ENCODE measurements at places on chromosomes 1 and 21.

- DNase-seq, result no peak
- H3K27ac ChIP-seq, result no peak overlapping the region
- H3K4me3 ChIP-seq, result no peak overlapping the region
- H3K27me3 ChIP-seq, result no peaks in the 10 kb centered on the region
Measured at GRCh38 chr1:11422686-11423085, 56.3 kb upstream of the DISP3 start.

- peaks cover 20% of the 10 kb centered on the region for H3K4me1 ChIP-seq
- DNase-seq, result no peak
- no peaks in the 10 kb centered on the region for H3K36me3 ChIP-seq
- H3K27me3 ChIP-seq, result no peaks in the 10 kb centered on the region
Measured at GRCh38 chr1:236417336-236417735, 23.2 kb downstream of the EDARADD start.

GRCh38 chr1:151892190-151892589 is 17.1 kb downstream of the THEM4 start:
- no peak overlapping the region for H3K4me3 ChIP-seq
- no peak for DNase-seq
- no peaks in the 10 kb centered on the region for H3K27me3 ChIP-seq
- H3K36me3 ChIP-seq, result peaks cover 62% of the 10 kb centered on the region

DNA sequence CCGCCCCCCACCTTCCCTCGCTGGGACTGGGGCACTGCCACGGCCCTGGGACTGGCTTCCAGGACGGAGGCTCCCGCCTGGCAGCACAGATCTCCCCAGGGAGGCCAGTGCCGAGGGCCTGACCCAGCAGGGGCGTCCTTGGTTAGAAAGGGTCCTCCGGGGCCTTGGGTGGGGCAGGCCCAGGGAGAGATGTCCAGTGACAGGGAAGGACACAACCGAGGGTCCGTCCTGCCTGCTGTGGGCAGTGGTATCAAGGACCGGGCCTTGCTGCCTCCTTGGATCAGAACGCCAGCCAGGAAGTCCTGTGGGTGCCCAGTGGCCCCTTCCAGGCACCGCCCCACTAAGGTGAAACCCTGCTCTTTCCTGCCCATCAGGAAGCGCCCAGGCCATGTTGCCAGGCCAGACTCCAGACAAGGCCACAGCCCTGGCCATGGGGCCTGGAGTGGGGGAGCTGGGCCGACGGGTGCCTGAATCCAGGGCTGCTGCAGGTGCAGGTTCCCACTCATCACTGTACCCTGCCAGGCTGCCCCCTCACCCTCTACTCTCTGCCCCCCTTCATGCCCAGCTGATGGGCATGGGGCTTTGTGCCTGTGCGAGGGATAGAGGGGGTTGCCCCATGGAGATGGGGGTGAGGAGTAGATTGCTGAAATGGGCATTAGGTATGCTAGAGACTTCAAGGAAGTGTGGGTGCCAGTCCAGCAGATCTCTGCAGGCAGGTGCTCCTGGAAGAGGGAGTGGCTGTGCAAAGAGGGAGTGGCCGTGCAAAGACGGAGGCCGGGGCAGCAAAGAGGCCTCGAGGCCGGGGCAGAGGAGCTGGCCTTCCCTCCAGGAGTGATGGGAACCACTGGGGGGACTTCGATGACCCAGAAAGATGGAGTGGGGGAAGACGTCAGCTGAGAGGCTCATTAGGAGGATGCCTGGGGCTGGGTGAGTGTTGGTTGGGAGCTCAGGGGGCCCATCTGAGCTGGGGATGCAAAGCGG is 2.2 kb upstream of the PRKCZ start:
- H3K4me3 ChIP-seq, result no peak overlapping the region
- no peaks in the 10 kb centered on the region for H3K36me3 ChIP-seq
- DNase-seq, result no peak
- H3K27ac ChIP-seq, result no peak overlapping the region

DNA sequence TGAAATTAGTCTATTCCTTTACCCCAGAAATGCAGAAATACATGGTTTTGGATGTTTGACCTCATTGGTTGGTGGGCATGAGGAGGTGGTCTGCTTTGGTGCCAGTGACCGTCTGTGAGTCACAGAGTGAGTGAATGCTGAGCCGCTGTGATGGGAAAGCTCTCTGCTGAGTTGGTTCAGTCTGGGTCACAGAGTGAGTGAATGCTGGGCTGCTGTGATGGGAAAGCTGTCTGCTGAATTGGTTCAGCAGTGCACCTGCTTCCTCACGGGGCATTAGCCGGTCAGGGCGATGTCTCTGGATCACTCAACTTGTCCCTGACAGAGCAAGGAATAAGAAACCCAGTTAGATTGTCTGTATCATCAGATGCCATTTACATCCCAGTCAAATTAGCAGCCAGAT is 40.8 kb downstream of the ADARB1 start:
- DNase-seq, result no peak
- H3K27ac ChIP-seq, result no peak overlapping the region
- H3K4me1 ChIP-seq, result peaks cover 8% of the 10 kb centered on the region
- no peaks in the 10 kb centered on the region for H3K36me3 ChIP-seq

All from CD4-positive, alpha-beta T cell (primary cell).